ENCODE measurements at places on chromosomes 6 and 20.
A peak's percentile ranks its signal among the peaks of the same experiment; 100 is the strongest.

DNA sequence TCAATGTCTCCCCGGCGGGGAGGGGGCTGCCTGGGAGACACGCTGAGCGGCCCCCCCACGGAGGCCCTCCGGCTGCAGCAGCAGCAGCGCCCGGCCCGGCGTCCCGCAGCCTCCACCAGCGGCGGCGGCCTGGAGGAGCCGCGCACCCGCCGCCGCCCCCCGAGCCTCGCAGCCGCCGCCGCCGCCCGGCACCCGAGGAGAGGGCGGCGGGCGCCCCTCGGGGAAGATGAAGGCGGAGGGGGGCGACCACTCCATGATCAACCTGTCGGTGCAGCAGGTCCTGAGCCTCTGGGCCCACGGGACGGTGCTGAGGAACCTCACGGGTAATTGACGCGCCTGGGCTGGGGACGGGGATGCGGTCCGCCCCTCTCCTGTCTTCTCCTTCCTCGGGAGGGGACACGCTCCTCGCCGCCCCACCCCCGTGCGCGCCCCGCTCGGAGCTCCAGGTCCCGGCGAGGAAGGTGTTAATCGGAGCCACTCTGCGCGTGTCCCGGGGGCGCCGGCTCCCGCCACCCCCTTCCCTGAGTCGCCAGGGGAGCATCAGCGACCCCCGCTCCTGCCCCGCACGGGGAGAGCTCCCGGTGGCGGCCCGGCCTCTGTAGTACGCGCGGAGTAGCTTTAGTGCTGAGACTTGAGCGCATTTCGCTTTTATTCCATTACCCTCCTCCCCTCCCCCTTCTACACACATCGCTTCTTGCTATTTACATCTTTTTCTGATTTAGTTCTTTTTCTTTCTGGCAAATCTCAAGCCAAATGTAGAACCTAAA lies 686 bp downstream of the TMEM170B start:
- no peak for DNase-seq

DNA sequence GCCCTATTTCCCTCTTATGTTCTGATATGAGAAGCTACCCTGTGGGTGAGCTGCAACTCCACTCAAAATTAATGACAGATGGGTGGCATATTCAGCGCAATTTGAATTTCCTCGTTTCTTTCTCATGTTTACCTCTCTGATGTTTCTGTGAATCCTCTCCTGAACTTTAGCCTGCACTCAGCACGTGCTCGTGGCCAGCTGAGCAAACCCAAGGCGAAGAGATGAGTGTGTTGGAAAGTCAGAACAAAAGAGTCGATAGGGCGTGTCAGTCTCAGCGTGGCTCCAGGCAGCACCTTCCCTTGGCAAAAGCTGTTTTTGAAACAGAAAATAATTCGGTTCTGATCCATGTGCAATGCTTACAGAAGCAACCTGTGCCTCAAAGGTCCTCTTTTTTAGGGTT lies 226.1 kb upstream of the GMDS start:
- peak; percentile 63 for DNase-seq

- DNase-seq, result no peak
Measured at GRCh38 chr20:17624070-17624469, 54.2 kb downstream of the DSTN start.

GRCh38 chr6:25387911-25388310 lies 108.7 kb downstream of the CARMIL1 start:
- DNase-seq, result no peak

DNA sequence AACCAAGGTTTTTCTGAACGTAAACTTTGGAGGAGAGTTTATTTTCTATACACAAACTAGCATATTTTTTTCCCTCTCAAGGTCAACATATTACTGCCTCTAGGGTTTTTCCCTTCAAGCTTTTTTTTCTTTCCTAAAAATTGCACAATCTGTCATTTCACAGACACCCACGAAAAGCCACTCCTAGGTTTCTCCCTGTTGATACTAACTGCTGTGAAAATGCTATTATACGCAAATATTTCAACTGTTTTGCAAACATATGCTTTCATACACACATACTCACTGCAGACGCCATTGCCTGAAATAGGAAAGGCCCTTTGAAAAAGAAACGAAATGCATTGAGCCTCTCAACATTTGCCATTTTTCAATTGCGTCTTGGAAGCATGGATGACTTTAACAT lies 333.0 kb downstream of the CD83 start:
- DNase-seq, result no peak

DNA sequence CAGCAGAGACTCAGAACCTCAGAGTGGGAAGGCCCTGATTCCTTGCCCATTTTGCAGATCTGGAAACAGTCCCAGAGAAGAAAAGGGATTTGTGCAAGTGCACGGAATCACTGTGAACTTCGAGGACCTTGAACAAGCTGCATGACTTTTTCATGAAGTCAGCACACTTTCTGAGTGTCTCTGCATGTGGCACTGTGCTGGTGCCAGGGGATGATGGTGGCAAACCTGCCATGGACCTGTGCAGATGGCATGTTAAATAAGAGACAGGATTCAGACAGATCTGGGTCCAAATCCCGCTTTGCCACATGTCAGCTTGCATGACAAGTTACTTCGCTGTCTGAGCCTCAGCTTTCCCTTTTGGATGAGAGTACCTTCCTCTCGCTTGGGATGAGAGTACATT lies 26.8 kb downstream of the ZNF831 start:
- DNase-seq, result no peak

DNA sequence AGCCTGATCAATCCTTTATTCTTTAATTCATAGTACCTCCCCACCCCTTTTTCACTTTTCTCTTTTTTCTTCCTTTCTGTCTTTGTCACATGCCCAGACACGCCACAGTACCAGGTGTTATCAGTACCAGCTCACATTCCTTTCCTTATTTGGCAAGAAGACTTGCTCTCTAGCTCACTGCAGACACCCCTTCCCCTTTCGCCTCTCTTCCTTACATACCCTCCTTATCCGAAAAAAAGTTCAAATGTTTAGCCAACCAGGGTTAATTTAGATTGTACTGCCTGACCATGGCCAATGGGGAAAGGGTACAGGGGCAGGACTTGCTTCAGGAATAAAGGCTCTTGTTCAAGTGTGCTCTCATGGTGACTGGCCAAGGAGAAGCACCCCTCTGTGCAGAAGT lies 9.3 kb upstream of the SIRPB2 start:
- DNase-seq, result no peak

GRCh38 chr6:78577585-78577984 lies 289.8 kb upstream of the IRAK1BP1 start:
- DNase-seq, result no peak

DNA sequence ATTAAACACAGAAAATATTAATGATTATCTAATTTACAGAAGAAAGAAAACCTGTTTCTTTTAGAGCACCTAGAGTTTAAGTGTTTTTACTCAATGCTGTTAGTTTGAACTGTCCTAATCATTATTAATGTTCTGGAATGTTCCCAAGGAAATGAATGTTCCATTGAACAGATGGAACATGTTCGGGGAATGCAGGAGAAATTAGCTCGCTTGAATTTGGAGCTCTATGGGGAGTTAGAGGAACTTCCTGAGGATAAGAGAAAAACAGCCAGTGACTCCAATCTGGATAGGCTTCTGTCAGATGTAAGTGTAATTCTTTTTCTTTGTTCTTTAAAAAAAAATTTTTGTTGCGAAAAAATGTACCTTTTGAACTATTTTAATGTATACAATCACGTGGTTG lies 10.8 kb upstream of the ECT2L start:
- DNase-seq, result no peak

GRCh38 chr6:165701564-165702354 lies 38.7 kb upstream of the PDE10A start:
- no peak for DNase-seq

DNA sequence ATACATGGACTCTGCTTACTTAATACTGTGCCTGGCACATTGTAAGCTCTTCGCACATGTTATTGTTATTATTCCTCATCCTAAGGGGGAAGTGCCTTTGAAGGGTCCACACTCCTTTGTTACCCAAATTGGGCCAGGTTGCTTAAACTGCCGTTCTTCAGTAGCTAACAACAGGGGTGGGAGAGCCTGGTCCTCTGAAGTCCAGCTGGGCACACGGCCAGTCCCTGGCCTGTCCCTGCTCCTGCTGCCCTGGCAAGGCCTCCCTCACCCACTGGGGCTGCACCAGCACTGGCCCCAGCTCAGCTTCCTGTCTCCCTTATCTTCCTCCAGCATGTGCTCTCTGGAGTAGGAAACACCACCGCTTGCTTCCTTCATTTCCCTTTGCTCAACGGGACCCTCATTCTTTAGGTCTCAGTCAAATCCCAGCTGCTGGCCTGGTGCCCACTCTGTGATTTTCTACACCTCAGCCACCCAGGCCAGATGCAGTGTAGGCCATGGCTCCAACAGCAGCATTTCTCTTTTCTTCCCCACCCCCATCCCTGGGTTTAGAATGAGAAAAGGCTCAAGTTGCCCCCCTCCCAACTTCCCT lies 5.5 kb upstream of the PROCR start:
- no peak for DNase-seq

GRCh38 chr6:29726571-29727194 lies 3.4 kb downstream of the HLA-F start:
- no peak for DNase-seq

- DNase-seq, result no peak
Measured at GRCh38 chr6:45365036-45365435, 12.7 kb downstream of the SUPT3H start.

DNA sequence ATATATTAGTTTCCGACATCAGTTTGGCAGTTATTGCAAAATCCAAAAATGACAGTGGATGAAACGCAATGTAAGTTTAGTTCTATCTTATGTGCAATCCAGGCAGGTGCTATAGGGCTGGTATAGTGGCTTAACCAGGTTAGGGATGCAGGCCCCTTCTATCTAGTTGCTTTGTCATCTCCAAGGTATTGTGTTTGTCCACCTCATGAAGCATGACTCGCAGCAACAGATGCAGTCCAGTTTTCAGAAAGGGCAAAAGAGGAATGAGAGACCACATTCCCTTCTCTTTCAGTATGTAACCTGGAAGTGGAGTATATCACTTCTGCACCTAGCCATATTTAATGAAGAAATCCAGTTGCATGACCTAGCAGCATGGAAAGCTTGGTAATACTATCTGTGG lies 59.7 kb downstream of the PKIB start:
- no peak for DNase-seq

Measured in NCI-H1417 treated with DMSO at 0.1 percent for 48 hours (cell line).